ENCODE measurements at places on chromosomes 6 and 20. TPM values are rescaled to one million over a fixed set of nuclear protein-coding genes. Genes with fewer than 3 reads are reported as not detected.

The ASF1A gene
- 15.1 TPM for total RNA-seq

The CALHM4 gene
- not detected for total RNA-seq

The HAO1 gene
- not detected for total RNA-seq

DNA sequence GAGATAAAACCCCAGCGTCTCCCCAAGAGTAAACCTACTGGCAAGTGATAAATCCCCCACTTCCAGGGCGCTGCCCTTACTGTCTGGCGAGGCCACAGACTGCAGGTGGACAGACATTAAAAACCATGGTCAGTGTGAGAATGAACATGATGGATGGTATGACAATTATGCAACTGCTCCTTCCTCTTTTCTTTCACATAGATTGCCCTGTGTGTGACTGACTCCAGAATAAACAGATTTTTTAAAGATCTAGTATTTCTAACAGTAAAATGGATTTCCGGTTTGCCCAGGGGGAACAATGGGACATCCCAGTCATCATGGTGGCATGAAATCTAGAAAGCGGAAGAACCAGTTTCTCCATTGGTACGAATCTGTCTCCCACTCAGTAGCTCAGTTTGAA, 153.7 kb downstream of the FOXC1 start:
- no peak for DNase-seq

DNA sequence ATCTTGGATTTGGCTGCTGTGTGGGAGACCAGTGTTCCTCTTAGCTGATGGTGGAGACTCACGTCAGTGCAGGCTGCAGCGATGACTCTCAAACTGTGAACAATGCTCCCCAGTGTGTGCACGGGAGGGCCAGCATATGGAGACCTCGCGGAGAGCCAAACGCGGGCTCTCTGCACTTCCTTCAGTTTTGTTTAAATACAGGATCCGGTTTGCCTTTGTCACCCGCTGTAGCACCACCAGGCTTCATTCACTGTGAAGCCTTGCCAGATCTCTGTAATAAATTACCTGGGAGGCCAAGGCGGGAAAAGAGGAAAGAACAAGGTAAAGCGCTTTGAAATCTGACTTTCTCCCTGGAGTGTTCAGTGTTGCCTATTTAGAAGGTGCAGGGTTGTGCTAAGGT, 30.7 kb upstream of the TMEM14A start:
- no peak for DNase-seq

DNA sequence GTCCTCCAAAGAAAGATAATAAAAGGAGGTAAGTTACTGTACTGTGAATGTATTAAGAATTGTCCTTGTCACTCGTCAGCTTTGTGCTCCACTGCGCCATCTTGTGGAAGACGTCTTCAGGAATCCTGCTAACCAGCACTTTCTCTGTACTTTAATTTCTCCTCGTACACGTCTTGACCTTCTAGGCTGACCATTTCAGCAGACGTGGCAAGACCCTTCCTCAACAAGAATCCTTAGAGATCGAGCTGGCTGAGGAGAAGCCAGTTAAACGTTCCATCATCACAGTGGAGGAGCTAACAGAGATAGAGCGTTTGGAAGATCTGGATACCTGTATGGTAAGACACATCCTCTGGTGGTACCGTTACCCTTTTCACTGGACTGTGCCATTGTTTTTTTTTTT, 95.5 kb upstream of the SCGN start:
- DNase-seq: peak; percentile 78

DNA sequence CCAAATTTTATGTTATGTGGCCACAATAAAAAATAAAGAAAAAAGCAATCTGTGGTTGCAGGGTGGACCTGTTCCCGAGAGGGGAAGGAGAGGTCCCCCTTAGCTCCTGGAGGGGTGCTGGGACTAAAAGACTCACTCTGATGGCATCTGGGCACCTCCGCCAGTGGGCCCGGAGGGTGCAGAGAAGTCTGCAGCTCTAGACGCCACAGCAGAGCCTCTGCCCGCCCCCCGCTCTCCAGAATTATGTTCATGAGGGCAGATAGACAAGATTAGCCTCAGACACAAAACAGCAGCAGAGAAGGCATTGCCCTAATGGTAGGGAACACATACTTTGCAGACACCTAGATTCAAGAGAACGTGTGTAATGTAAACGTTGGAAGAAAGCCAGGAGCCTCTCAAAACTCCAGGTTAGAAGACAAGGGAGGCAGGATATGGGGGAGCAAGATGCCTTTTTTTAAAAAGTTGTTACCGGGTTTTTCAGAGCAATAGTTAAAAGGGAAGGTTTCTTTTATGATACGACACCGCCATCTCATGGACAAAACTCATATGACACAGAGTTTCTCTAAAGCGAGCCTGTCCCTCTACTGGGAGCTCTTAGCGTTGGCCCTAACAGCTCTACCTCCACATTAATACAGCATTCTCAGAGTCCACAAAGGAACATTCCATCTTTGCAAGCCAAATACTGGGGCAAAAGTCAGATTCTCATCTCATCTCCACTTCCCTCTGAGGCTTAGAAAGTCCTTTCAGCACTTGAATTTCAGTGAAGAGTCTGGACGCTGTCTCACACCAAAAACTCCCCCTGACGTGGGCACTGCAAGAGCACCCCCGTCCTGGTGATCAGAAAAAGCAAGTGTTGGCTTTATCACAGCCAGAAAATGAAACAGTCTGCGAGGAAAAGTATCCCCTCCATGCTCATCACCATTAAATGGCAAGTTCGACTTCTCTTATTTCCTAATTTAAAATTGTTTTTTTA, 47.2 kb downstream of the FOXF2 start:
- DNase-seq: peak; percentile 80

GRCh38 chr6:81886157-81886556, 133.7 kb upstream of the TENT5A start:
- DNase-seq: no peak

GRCh38 chr20:6081236-6081635, 27.4 kb upstream of the LRRN4 start:
- no peak for DNase-seq

GRCh38 chr6:136076496-136076895, 173.6 kb downstream of the MTFR2 start:
- no peak for DNase-seq

DNA sequence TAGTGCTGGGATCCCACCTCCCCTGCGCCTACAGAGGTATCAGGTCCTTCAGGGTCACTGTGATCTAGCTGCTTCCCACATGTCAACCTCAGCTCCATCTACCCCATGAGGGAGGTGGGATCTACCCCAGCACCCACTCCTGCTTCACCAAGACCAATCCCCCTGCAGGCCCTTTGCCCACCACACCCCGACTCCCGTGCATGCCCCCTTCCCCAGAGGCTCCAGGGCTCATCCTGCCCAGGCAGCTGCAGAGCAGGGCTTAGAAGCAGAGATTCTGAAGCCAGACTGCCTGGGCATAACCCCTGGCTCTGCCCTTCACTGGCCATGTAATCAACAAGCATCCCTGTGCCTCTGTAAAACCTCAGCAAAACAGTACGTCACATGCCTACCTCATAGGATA, 17.5 kb downstream of the COL11A2 start:
- no peak for DNase-seq

GRCh38 chr6:152004896-152005295, 197.4 kb downstream of the ESR1 start:
- DNase-seq: no peak

GRCh38 chr6:167573461-167574215, 248.8 kb downstream of the TTLL2 start:
- DNase-seq: peak; percentile 62
